ENCODE measurements at places on chromosomes 12 and 14. TPM values are rescaled to one million over a fixed set of nuclear protein-coding genes. Genes with fewer than 3 reads are reported as not detected.

The ARMH4 gene
- 56.1 TPM for total RNA-seq

The RNASE7 gene
- not detected for total RNA-seq

The RNASE3 gene
- total RNA-seq = not detected

The ERP27 gene
- 0.46 TPM for total RNA-seq

The TSPAN19 gene
- 0.92 TPM for total RNA-seq

The KRT79 gene
- total RNA-seq = not detected
